Prostate gland (tissue), 2 donors: ENCODE measurements at places on chromosomes 12 and 14.

GRCh38 chr14:101520621-101521472 lies 40.4 kb upstream of the DIO3 start:
- no peaks in the 10 kb centered on the region for H3K4me1 ChIP-seq
- H3K36me3 ChIP-seq: no peaks in the 10 kb centered on the region
- no peak overlapping the region for H3K4me3 ChIP-seq
- no peaks in the 10 kb centered on the region for H3K27me3 ChIP-seq

GRCh38 chr12:113130457-113131135 lies 5.0 kb downstream of the RASAL1 start:
- no peaks in the 10 kb centered on the region for H3K4me1 ChIP-seq
- no peak overlapping the region for H3K27ac ChIP-seq
- DNase-seq: no peak

GRCh38 chr14:75254381-75254822 lies 24.2 kb upstream of the FOS start:
- no peaks in the 10 kb centered on the region for H3K27me3 ChIP-seq
- peak overlapping the region; percentile 88 for H3K27ac ChIP-seq
- H3K4me3 ChIP-seq: no peak overlapping the region
- H3K36me3 ChIP-seq: no peaks in the 10 kb centered on the region
- peak; percentile 94 for DNase-seq

DNA sequence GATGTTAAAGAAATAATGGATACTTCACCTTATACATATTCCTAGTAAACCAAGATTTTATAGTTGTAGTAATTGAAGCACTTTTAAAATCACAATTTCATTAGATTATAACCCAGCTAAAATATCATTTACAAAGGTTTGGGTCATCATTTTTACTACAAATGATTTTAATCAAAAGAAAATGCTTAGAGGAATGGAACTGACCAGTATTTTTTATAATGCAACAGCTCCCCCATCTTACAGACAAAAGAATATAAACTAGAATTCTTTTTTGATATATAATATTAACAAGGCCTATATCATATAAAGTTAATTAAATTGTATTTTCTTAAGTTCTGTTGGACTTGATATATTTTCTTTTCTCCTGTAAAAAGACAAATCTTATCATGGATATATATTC lies 20.4 kb upstream of the LRFN5 start:
- H3K27ac ChIP-seq: no peak overlapping the region
- no peaks in the 10 kb centered on the region for H3K4me1 ChIP-seq
- H3K4me3 ChIP-seq: no peak overlapping the region
- H3K36me3 ChIP-seq: no peaks in the 10 kb centered on the region

DNA sequence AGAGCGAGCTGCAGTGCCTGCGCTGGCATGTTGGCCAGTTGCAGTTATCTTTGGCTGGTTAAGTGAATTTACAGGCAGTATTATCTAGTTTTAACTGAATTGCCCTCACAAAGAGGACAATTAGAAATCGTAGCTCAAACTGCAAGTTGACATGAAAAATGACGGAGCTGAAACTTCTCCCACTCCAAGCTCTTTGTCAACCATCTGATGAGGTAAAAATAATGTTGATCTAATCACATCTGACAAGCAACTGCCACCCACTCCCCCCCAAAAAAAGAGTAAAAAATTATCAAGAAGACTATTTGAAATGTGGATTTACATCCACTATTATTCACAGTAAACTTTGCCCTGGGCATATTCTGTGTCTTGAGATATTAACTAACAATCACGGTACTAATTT lies 84.7 kb upstream of the VASH1 start:
- no peaks in the 10 kb centered on the region for H3K36me3 ChIP-seq
- no peaks in the 10 kb centered on the region for H3K4me1 ChIP-seq
- no peak overlapping the region for H3K4me3 ChIP-seq

DNA sequence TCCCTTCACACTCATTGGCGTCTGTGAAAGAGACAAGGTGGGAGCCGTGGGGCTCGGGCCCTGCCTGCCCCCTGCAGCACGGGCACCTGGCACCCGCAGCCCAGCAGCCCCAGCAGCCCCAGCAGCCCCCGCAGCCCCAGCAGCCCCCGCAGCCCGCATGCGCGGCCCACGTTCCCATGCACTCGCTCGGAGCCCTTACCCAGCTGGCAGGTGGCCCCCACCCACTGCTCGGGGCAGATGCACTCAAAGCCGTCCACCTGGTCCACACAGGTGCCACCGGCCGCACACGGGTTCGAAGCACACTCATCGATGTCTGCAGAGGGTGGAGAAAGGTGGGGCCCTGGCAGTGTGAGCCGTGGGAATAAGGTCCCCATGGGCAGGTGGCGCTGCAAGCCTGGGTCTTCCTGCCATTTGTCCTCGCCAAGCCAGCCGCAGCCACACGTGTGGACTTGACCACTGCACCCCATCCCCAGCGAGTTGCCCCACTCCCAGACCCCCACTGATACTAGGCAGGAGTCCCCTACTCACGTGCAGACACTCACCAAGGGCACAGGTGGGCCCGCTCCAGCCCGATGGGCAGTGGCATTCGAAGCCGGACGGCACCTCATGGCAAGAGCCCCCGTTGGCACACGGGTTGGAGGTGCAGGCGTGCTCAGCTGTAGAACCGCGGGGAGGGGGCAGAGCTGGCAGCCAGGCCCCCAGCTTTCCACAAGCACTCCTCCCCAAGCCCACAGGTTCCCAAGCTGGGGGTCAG lies 17.3 kb downstream of the JAG2 start:
- no peak for DNase-seq
- H3K27ac ChIP-seq: no peak overlapping the region
- H3K27me3 ChIP-seq: no peaks in the 10 kb centered on the region

DNA sequence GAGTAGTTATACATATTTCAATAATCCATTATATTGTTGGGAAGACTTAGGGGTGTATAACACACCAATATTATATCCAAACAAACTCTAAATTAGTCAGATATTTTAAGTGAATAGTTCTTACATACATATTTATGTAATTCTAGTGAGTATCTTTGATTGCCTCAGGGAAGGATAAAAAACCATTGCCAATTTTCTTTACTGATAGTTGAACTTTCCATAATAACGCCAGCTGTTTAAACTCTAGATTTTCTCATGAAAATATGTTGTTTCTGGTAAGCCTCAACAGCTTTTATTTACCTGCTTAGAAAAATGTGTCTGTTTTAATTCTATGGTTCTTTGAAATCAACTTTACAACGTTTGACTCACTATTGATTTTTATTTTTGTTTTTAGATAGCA lies 959.6 kb upstream of the NOVA1 start:
- no peaks in the 10 kb centered on the region for H3K36me3 ChIP-seq
- H3K27me3 ChIP-seq: no peaks in the 10 kb centered on the region
- no peak overlapping the region for H3K27ac ChIP-seq
- H3K4me1 ChIP-seq: no peaks in the 10 kb centered on the region
- no peak for DNase-seq

DNA sequence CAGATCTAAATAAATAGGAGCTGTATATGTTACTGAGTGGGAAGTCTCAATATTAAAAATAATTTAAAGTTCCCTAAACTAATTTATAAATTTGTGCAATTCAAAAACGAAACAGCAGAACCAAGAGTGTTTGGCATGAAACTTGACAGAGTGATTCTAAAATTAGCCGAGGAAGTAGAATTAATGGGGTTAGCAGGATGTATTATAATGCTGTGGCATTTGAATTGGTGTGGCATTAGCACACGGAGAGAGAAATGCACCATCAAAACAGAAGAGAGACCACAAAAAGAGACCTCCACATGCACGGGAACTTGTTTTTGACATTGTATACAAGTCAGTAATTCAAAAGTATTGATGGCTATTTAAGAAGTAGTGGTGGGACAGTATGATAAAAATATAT lies 366.0 kb upstream of the RGS6 start:
- DNase-seq: no peak
- H3K4me3 ChIP-seq: no peak overlapping the region
- H3K27ac ChIP-seq: no peak overlapping the region
- H3K36me3 ChIP-seq: no peaks in the 10 kb centered on the region
- no peaks in the 10 kb centered on the region for H3K27me3 ChIP-seq

DNA sequence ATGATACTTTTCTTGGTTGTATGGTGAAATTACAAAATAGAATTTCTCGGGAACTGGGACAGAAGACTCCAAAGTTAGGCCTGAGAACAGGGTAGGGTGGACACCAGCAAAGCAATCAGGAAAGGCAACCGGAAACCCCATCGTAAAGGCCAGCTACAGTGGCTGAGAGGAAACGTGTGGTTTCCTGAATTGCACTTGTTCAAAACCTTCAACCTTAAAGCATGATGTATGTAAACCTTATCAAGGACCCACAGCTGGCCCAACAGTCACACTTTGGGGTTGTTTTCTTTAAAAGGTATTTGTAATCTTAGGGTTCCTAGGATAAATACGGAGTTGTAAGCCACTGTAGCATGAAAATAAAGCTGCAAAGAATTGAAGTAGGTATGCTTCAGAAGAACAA lies 2.2 kb upstream of the PTGDR start:
- DNase-seq: no peak
- no peaks in the 10 kb centered on the region for H3K36me3 ChIP-seq
- no peaks in the 10 kb centered on the region for H3K4me1 ChIP-seq

DNA sequence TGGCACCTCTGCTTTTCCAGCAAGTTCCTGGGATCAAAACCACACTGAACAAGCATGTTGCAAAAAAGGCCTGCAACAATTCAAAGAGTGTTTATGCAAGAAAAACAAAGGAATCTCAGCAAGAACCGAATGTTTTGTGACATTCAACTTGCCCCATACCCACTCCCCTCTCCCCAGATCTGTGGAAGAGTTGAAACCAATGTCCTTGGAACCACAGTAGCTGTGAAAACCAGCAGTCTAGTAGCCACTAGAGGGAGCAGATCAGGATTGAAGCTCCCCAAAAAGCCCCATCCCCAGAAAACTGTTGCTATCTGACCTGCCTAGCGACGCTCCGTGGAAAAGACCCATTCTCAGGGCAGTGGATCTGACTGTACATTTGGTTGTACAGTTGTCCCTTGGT lies 27.1 kb downstream of the PRKAB1 start:
- H3K27ac ChIP-seq: no peak overlapping the region
- DNase-seq: no peak
- no peaks in the 10 kb centered on the region for H3K4me1 ChIP-seq
- no peaks in the 10 kb centered on the region for H3K27me3 ChIP-seq
- no peaks in the 10 kb centered on the region for H3K36me3 ChIP-seq

GRCh38 chr12:16348435-16349130 lies 1.1 kb downstream of the MGST1 start:
- no peaks in the 10 kb centered on the region for H3K27me3 ChIP-seq
- peak overlapping the region; percentile 36 for H3K4me3 ChIP-seq
- peak overlapping the region; percentile 77 for H3K27ac ChIP-seq
- no peak for DNase-seq
- no peaks in the 10 kb centered on the region for H3K36me3 ChIP-seq
- no peaks in the 10 kb centered on the region for H3K4me1 ChIP-seq

DNA sequence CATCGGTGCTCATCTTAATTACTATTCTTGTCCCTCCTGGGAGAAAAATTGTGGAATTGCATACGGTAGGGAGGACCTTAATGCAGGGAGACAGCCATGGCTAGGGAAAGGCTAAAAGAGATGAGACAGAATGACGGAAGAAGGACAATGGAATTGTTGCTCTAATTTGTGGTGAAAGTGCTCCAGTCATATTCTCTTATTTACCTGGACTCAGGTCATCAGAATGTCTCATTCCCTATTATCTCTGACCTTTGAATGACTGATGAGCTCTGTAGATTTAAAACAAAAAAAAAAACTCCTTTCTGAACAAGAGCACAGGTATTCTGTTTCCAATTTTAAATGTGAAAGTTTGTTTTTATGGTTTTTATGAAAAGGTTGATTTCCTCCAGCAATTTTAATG lies 8.6 kb upstream of the EPS8 start:
- H3K4me3 ChIP-seq: no peak overlapping the region
- H3K27ac ChIP-seq: no peak overlapping the region
- H3K27me3 ChIP-seq: no peaks in the 10 kb centered on the region
- H3K4me1 ChIP-seq: no peaks in the 10 kb centered on the region
- DNase-seq: no peak

DNA sequence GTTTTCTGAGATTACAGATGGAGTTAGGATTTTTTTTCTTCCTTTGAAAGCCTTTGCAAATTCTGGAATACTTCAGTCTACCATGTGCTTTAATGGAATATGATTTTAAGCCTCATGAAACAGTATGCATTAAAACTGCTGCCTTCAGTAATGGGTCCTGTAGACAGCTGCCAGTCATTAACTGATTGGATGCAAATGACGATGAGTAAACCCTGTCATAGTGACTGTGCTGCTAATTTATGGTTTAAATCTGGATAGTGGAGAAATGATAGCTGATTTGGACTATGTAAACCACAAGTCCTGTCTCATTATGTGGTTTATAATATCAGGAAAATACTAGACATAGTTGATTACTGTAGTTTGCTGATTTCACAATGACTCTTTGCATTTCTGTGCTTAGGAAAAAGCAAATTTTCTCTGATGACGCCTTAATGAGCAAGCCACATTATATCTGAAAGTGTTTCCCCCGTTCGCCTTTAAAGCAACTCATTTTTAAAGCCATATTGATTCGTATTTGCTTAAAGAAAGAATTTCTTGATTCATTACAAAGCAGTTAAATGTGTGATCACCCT lies 217.6 kb downstream of the TMTC2 start:
- H3K4me3 ChIP-seq: no peak overlapping the region
- H3K4me1 ChIP-seq: no peaks in the 10 kb centered on the region
- no peak for DNase-seq

- DNase-seq: no peak
- no peaks in the 10 kb centered on the region for H3K4me1 ChIP-seq
- H3K36me3 ChIP-seq: no peaks in the 10 kb centered on the region
- H3K27ac ChIP-seq: no peak overlapping the region
These were observed 10.0 kb downstream of the WNT1 start for GRCh38 chr12:48988030-48988649.
